Muscle of back (tissue), 13 donors: ENCODE measurements at places on chromosomes 12 and 14.

GRCh38 chr12:76183459-76184186 is 99.1 kb upstream of the NAP1L1 start:
- DNase-seq: peak; percentile 68

DNA sequence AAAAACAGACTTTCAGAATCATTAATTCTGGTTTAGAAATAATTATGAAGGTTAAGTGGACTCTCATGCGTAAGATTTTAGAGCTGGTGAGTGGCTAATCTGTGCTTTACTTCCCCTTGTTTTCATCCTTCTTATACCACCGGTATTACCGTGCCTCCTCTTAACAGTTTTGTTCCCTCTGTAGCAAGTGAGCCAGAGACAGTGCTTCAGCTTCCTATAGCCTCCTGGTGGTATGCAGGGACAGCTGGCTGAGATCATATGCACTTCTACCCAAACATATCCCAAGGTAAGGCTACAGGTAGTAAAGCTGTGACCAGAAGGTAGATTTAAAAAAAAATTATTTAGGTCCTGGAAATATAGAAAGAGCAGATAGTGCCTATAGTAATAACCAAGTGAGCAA is 55.2 kb downstream of the PDE3A start:
- no peak for DNase-seq

GRCh38 chr12:67477681-67478265 is 170.8 kb upstream of the DYRK2 start:
- DNase-seq: no peak

GRCh38 chr14:75561013-75561432 is 17.4 kb upstream of the FLVCR2 start:
- DNase-seq: peak; percentile 59

DNA sequence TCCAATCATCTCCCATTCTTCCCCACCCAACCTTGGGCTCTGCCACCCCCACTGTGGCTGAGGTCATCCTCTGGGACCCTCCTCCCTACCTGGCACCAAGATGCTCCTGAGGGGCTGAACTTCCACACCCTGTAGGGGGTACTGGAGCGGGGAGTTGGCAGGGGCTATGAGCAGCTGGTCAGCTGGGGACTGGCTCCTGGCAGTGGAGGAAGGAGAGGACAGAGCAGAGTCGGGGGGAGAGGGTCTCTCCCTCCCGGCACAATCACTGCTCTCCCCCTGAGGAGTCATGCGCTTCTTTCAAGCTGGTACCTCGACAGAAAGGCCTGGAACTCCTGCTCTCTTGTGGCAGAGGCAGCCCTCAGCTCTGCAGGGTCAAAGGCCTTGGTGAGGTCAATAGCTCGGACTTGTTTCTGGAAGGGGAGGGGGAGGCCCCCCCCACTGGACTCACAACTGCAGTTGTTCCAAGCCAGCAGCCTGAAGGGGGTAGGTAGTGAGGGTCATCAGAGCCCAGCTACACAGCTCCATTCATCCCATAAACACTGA is 2.0 kb downstream of the B4GALNT1 start:
- no peak for DNase-seq

- peak; percentile 85 for DNase-seq
Measured at GRCh38 chr14:30387871-30388270, 171.1 kb upstream of the G2E3 start.
